ENCODE measurements at places on chromosomes 6 and 20.

GRCh38 chr6:96794980-96795379 lies 42.3 kb downstream of the GPR63 start:
- DNase-seq = no peak

GRCh38 chr6:132465530-132466485 lies 47.1 kb downstream of the STX7 start:
- no peak for DNase-seq

DNA sequence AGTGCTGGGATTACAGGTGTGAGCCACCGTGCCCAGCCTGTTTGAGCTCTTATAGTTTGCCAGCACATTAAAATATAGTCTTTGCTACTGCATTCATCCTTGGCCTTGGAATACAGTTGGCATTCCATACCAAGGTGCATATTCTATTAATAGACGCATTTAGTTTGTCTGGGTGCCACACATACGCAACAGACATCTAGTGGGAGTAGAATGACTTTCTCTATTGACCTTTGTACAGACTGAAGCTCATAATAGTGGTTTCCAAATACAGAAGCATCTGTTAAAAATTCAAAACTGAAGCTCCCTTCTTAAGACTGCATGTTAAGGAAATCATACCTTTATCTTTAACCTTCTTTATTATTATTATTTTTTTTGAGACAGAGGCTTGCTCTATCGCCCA lies 46.7 kb upstream of the FNDC1 start:
- DNase-seq = no peak

- peak; percentile 58 for DNase-seq
These were observed 139.5 kb downstream of the DLL1 start for GRCh38 chr6:170151321-170151771.

- no peak for DNase-seq
These were observed 862.7 kb upstream of the MAP3K7 start for GRCh38 chr6:91449539-91449938.

DNA sequence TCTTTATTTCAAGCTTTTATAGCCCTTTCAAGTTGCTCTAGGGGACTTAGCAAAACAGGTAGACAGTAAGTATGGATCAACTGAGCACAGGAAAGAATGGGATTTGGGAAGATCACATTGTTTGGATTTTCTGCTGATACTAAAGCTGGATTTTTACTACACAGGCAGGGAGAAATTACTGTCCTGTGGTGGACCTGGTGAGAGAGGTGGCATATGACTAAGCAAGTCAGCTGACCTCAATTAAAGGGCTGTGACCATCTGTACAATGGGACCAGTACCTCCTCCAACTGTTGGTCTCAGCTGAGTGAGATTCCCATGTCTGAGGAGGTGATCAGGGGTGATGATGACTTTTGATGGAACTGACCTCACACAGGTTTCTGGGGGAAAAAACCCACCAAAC lies 28.0 kb downstream of the RREB1 start:
- no peak for DNase-seq

- no peak for DNase-seq
These were observed 106.8 kb downstream of the PXDC1 start for GRCh38 chr6:3644739-3645012.

GRCh38 chr6:14305131-14305530 lies 187.6 kb downstream of the CD83 start:
- no peak for DNase-seq

DNA sequence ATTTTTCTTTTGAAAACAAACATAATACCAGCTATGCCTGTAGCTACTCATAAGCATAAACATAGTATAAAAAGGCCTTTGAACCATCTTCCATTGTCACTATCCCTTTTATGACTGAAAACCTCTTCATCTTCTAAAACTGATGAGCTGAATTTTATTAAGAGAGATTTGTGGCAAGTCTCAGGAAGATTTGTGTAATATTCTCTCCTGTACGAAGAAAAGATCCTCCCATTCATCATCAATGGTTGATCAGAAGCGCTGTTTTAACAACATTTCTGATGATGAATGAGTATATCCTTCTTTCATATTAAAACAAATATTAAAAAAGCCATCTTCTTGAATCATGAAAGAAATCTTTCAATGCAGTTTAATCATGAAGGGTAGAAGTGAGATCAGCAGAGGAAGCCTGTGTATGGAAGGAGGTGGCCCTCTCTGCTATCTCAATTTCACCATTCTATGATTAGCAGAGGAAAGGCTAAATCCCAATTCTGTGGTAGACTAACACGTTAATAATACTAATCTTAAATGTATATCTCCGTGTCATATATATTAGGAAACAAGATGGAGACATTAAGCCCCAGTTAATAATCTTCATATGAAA lies 430.2 kb downstream of the FRK start:
- DNase-seq = no peak

- DNase-seq = no peak
These were observed 16.2 kb downstream of the DNAJC5 start for GRCh38 chr20:63911176-63911575.

- no peak for DNase-seq
These were observed 729.0 kb downstream of the RFPL4B start for GRCh38 chr6:113076116-113076515.

- peak; percentile 82 for DNase-seq
These were observed 5.3 kb downstream of the TP53TG5 start for GRCh38 chr20:45372646-45373352.

DNA sequence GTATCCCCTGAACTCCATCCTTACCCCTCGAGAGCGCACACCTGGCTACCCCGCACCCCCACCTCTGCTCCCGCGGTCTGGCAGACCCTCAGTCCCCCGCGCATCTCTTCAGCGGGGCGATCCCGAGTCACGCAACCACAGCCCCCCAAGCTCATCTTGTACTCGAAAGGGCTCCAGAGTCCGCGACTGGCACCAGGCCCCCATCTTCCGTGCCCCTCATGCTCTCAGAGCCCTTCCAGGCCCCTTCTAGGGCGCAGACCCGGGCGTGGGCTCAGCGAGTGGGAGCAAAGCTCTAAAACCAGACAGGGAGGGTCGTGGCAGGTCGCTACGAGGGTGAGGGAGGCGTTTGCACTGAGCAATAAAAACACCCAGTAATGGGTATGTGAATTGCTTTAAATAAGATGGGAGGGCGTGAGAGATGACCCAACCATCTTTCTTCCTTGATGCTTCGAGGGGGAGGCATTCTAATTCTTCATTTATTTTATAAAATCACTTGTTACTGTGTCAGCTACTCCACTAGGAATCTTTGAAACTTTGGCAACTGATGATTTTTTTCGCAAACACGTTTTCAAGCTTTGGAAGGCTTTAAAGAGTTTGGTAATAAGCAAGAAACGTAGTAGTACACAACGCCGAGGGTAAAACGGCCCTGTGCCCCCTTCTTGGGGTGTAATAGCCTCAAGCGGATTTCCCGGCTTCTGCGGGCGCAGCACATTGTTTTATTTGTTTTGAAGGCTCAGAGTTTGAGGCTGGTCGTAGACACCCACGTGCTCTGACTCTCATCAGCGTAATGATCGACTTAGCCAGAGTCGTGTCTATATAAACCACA lies 42.6 kb upstream of the SUPT3H start:
- peak; percentile 77 for DNase-seq

- no peak for DNase-seq
These were observed 25.1 kb downstream of the NEDD9 start for GRCh38 chr6:11207199-11207968.

DNA sequence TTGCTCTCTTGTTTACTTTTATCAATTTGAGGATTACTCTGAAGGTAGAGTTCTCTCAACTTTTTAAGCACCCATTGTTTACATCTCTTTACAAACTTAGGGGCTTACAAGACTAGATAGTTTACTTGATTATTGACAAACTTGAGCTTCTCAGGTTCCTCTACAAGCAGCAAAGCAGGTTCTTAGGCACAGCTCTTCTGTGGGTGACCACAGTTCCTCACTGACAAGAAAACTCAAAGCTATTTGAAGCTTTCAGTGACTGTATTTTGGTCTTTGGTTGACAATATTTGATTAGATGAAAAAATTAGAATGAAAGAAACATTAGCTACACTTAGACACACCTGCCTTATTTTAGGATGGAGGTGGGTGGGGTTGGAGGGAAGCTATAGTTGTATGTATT lies 327.3 kb upstream of the RUNX2 start:
- DNase-seq = no peak

DNA sequence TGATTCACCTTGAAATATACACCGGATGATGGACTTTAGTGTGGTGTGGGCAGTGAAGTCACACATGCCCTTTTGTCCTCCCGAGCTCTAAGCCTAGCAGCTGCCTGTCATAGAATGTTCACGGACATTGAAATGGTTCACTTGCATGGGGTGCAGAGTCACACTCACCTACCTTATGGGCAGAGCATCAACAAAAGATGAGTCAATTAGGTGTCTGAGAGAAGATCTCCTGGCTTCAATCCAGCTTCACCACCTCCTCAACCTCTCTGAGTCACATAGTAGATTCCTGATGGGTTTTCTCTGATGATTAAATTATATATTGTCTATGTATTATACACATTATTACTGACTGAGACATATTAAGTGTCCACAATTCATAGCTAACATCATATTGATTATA lies 48.1 kb upstream of the HLA-E start:
- DNase-seq = no peak

- no peak for DNase-seq
These were observed 457.9 kb downstream of the PLCB1 start for GRCh38 chr20:8589956-8590355.

DNA sequence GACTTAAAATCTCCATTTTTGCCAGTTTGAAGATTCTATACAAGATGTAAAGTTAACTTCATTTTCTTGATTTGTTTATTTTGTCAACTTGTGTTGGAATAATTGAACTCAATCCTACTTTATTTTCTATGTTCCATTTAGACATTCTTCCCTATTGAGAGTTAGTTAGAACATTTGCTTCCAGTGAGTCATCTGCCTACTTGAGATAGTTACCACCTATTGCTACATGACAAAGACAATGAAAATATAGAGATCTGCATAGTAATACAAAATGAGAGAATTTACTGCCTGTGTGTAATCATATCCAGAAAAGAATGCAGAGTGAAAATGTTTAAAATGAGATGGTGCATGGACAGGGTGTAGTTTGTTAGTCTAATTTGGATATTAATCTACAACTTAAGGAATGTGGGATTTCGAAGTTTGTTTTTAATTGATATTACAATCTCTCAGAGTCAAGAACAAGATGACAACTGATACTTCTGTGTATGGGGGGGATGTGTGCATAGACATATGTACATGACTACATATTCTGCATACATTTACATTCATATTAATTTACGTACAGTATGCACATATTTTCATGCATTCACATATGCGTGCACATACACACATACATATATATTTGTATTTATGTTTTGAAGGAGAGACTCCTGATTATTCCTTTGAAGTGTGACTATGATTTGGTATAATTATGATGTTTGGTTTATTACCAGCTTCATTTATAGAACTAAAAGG lies 420.1 kb downstream of the NKAIN2 start:
- DNase-seq = no peak

GRCh38 chr6:69026243-69026642 lies 391.2 kb downstream of the ADGRB3 start:
- DNase-seq = no peak

GRCh38 chr6:49668083-49668511 lies 31.5 kb upstream of the RHAG start:
- DNase-seq = no peak

GRCh38 chr6:139008117-139008516 lies 20.1 kb upstream of the REPS1 start:
- no peak for DNase-seq

DNA sequence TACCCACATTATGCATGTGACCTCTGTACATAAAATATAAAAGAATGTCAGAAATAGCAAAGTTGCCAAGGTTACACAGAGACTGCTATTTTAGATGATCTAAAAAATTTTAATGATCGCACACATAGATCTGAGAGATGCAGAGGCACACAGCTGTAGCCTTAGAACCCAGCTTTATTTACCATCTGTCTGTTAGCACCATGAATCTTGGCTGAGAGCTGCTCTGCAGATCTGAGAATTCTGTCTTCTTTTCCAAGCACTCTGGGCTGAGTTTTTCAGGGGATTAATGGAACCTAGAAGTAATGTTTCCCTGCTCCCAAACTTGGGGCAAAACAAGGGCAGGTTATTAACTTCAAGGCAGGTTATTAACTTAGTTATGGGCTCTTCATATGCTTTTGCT lies 248.7 kb upstream of the JAG1 start:
- DNase-seq = no peak

GRCh38 chr20:53917145-53918019 lies 153.0 kb downstream of the BCAS1 start:
- DNase-seq = peak; percentile 76

- DNase-seq = no peak
These were observed 2.2 kb downstream of the SRSF3 start for GRCh38 chr6:36596356-36596755.

- no peak for DNase-seq
These were observed 511.2 kb upstream of the JARID2 start for GRCh38 chr6:14734416-14735340.
